ENCODE measurements at places on chromosomes 4 and X. TPM values are rescaled to one million over a fixed set of nuclear protein-coding genes. Genes with fewer than 3 reads are reported as not detected.

ATP2B3 gene
- not detected for total RNA-seq

DNA sequence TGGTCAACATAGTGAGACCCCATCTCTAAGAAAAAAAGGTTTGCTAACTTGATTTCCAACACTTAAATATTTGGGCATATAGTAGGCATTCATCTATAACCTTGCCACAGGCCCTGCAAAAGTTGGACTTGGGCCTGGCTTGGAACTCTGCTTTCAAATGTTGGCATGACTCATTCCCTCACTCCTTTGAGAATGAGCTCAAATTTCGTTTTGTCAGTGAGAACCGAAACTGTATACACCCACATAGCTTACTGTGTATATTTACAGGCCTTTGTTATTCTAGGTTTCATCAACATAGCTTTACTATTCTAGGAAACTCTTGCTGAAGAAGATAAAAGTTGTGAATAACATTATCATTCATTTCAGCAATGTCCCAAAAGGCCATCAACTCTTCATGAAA lies 88.7 kb upstream of the ELOVL6 start:
- H3K36me3 ChIP-seq, result no peaks in the 10 kb centered on the region
- H3K4me1 ChIP-seq, result no peaks in the 10 kb centered on the region
- DNase-seq, result peak; percentile 32

GRCh38 chr4:14810568-14810967 lies 191.7 kb upstream of the CPEB2 start:
- H3K27me3 ChIP-seq, result no peaks in the 10 kb centered on the region
- no peak overlapping the region for H3K4me3 ChIP-seq
- H3K36me3 ChIP-seq, result no peaks in the 10 kb centered on the region
- no peaks in the 10 kb centered on the region for H3K4me1 ChIP-seq
- no peak overlapping the region for H3K27ac ChIP-seq

- no peak for DNase-seq
- H3K27ac ChIP-seq, result no peak overlapping the region
- no peaks in the 10 kb centered on the region for H3K36me3 ChIP-seq
- no peak overlapping the region for H3K4me3 ChIP-seq
- no peaks in the 10 kb centered on the region for H3K27me3 ChIP-seq
- H3K4me1 ChIP-seq, result no peaks in the 10 kb centered on the region
Observed at GRCh38 chr4:1367230-1367935, 20.4 kb downstream of the UVSSA start.

AKAP14 gene
- not detected for total RNA-seq

MAGEA10 gene
- total RNA-seq, result not detected

PFKFB1 gene
- total RNA-seq, result 21.8 TPM

- no peak for DNase-seq
- H3K27me3 ChIP-seq, result no peaks in the 10 kb centered on the region
- H3K36me3 ChIP-seq, result no peaks in the 10 kb centered on the region
- no peak overlapping the region for H3K27ac ChIP-seq
- peaks cover 7% of the 10 kb centered on the region for H3K4me1 ChIP-seq
- H3K4me3 ChIP-seq, result no peak overlapping the region
Observed at GRCh38 chr4:69322055-69322454, 41.8 kb downstream of the UGT2B28 start.

DNA sequence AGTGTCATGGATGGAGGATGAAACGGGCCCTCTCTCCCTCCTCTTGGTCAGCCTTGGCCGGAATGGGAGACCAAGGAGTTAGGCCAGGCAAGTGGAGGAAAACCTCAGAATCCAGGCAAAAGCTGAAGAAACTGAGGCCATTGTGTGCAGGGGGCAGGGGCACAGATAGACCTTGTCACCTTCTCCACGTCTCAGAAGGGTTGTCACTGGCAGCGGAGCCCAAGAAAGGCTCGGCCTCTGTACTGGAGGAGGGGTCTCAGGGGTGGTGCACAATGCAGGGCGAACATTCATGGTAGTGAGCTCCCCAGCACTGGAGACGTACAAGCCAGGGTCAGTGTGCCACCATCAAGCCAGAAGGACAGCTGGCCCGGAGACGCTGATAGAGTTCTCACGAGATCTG lies 139.5 kb downstream of the CPZ start:
- no peaks in the 10 kb centered on the region for H3K4me1 ChIP-seq
- H3K36me3 ChIP-seq, result no peaks in the 10 kb centered on the region
- no peaks in the 10 kb centered on the region for H3K27me3 ChIP-seq
- H3K27ac ChIP-seq, result no peak overlapping the region
- DNase-seq, result peak; percentile 1
- no peak overlapping the region for H3K4me3 ChIP-seq

NKX3-2 gene
- total RNA-seq, result not detected

DNA sequence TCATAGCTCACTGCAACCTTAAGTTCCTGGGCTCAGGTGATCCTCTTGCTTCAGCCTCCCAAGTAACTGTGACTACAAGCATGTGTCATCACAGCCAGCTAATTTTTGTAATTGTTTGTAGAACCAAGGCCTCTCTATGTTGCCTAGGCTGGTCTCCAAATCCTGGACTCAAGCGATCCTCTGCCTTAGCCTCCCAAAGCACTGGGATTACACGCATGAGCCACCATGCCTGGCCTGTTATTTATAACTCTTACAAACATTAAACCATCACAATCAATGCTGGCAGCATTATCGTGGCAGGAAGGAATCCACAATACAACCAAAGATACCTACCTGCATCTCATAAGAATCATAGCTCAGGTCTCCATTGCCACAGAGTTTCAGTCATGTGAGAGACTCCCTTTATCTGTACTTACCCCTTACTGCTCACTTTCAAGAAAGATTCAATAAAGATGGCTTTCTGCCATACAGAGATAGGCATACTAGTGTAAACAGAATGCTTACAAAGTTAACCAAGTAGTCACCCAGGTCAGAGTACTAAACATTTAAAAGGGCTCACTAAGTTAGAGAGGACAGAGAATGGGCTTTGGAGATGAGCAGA lies 48.5 kb downstream of the SMIM31 start:
- H3K36me3 ChIP-seq, result no peaks in the 10 kb centered on the region
- H3K4me1 ChIP-seq, result no peaks in the 10 kb centered on the region
- no peak for DNase-seq
- H3K27ac ChIP-seq, result no peak overlapping the region
- H3K4me3 ChIP-seq, result no peak overlapping the region

DNA sequence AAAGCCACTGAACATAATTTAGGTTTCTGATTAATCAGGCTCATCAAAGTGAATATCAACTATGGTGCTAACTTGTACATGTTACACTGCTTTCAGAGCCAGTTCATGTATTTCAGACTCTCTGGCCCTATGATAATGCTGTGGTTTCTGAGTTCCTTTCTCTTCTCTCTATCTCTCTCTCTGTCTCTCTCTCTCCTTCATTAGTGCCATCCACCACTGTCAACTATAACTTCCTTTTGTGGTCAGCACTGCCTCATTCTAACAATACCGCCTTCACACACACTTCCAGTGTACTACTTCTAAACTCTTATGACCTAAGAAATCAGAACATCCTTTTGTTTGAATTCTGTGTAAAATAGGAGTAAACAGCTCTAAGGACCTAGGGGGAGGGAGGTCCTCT lies 907.1 kb downstream of the RPA4 start:
- no peak overlapping the region for H3K27ac ChIP-seq
- no peak for DNase-seq
- H3K4me3 ChIP-seq, result no peak overlapping the region
- no peaks in the 10 kb centered on the region for H3K36me3 ChIP-seq
- no peaks in the 10 kb centered on the region for H3K27me3 ChIP-seq
- H3K4me1 ChIP-seq, result no peaks in the 10 kb centered on the region

GRCh38 chrX:40172401-40173142 lies 74.8 kb upstream of the BCOR start:
- no peaks in the 10 kb centered on the region for H3K4me1 ChIP-seq
- peak overlapping the region; percentile 91 for H3K27ac ChIP-seq
- peak overlapping the region; percentile 36 for H3K4me3 ChIP-seq

- no peaks in the 10 kb centered on the region for H3K27me3 ChIP-seq
- H3K36me3 ChIP-seq, result no peaks in the 10 kb centered on the region
- no peak for DNase-seq
- no peaks in the 10 kb centered on the region for H3K4me1 ChIP-seq
- no peak overlapping the region for H3K27ac ChIP-seq
- H3K4me3 ChIP-seq, result no peak overlapping the region
Observed at GRCh38 chr4:100569196-100569595, 51.4 kb upstream of the EMCN start.

DNA sequence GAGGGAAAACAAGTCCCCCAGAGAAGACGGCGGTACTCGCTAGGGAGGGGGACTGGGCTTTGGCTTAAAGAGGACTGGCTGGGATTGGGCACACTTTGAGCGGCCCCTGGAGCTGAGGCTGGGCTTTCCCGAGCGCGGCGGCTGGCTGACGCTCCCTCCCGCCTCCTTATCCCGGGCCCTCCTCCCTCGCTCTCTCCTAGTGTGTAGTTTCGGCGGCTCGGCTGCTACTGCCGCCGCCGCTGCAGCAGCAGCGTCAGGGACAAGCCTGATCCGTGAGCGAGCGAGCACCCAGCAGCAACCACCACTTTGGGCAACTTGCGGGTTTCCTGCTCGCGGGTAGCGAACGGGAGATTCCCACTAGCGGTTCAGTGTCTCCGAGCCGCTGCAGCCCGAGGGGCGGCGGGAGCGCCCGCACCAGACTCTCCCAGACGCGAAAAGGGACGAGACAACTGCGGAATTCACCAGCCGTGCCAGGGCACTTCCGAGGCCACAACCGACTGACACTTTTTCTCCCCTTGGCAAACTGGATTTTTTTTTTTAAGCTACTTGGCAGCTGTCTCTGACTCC lies 632 bp upstream of the PCDH7 start:
- peaks cover 7% of the 10 kb centered on the region for H3K27me3 ChIP-seq
- peak overlapping the region; percentile 62 for H3K27ac ChIP-seq

IGBP1 gene
- total RNA-seq, result 15.4 TPM

USP51 gene
- 0.31 TPM for total RNA-seq

P2RY8 gene
- total RNA-seq, result 0.42 TPM

DNA sequence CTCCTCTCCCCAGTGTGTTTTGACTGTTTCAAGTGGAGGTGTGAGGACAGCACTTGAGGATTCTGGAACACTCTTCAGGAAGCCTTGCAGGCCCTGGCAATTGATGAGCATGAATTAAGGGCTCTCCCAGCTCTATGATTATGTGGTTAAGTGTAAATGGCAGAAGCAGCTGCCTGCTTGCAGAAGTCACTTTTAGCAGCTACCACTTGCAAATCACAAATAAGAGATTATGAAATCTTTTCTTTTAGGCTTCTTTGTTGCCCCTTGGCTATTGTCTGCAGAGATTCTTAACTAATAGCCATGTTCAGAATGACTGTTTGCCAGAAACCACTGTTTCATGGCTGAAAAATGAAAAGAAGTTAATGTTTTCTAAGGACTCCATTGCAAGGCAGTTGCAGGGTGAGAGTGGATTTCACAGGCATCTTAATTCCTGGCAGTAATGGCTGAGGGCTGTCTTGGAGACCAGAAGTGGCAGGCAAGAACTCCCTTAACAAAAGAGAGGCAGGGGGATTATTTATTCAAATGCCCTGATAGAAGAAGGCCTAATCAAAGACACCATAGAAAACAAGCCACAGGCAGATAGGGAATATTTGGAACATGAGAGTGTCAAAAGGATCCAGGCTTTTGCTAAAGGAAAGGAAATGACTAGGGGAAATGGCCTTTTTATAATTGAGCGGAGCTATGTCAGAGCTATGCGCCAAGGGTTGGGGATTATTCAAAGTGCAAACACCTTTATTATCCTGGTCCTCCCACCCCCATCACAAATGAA lies 8.3 kb upstream of the HOPX start:
- no peaks in the 10 kb centered on the region for H3K36me3 ChIP-seq
- no peaks in the 10 kb centered on the region for H3K4me1 ChIP-seq
- no peak overlapping the region for H3K27ac ChIP-seq
- no peak for DNase-seq
- H3K4me3 ChIP-seq, result no peak overlapping the region

DNA sequence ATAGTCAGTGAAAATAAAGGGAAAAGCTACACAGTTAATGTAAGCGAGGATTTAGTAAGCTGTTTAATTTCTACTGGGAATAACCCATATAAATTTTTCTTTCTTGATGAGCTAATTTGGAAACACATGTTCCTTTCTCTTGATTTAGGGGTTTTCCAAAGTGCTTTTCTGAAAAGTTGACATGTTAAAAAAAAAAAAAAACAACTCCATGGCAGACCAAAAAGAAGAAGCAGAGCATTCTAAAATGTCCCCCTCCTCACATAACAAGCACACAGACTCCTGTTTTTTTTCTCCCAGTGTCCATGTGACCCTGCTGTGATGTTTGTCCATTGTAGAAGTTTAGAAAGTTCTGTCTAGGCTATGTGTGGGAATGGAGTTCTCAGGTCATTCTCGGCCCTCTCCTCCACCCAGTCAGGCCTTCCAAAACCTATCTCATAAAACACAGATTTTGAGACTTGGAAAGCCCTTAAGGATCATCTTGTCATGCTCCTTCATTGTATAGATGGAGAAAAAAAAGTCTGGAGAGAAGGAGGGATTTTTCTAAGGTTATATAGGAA lies 792 bp downstream of the CLIC2 start:
- H3K27me3 ChIP-seq, result no peaks in the 10 kb centered on the region
- DNase-seq, result no peak
- no peak overlapping the region for H3K27ac ChIP-seq

DNA sequence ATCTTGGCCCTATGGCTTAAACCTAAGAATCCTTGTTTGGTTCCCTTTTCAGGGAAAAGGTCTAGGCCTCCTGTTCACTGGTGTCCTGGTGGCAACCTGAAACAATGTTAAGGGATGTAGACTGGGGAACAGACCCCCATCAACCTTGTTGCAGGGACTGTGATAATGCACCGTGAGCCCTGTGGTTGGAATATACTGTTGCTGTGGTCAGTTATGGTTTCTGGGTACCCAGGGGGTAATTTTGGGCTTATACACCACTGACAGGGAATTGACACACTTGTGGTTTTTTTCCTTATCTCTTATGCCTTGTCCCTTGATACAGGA lies 64.0 kb upstream of the WDR1 start:
- H3K36me3 ChIP-seq, result no peaks in the 10 kb centered on the region
- DNase-seq, result no peak
- no peaks in the 10 kb centered on the region for H3K27me3 ChIP-seq
- H3K4me1 ChIP-seq, result no peaks in the 10 kb centered on the region
- H3K27ac ChIP-seq, result no peak overlapping the region

GYPE gene
- total RNA-seq, result not detected

DNA sequence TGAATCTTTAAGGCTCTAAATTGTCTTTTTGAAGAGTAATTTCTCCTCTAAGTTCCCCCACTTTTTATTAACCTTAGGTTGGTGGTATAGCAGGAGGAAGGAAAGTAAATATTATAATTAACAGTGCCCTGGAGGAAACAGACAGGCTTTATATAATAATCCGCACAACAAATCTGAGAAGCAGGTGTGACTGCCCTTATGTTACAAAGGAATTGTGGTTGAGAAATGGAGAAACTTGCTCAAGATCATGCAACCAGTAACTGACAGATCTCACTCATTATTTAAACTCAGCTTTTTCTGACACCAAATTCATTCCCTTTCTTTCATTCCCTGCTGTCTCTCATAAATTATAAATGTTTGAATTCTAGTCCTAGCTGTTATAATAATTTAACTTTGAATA lies 282.0 kb downstream of the PPP3CA start:
- H3K27ac ChIP-seq, result no peak overlapping the region
- H3K27me3 ChIP-seq, result no peaks in the 10 kb centered on the region
